Stomach (tissue), 19 donors: ENCODE measurements at places on chromosomes 4 and X. TPM values are rescaled to one million over a fixed set of nuclear protein-coding genes. Genes with fewer than 3 reads are reported as not detected.

Gene CDKL2
- 0.19 TPM for polyA plus RNA-seq

Gene SAGE1
- polyA plus RNA-seq, result not detected

Gene KIAA1210
- not detected for polyA plus RNA-seq

Gene TEX11
- 4.6 TPM for polyA plus RNA-seq

Gene STPG2
- 0.05 TPM for polyA plus RNA-seq

Gene EIF1AX
- 55.0 TPM for polyA plus RNA-seq

Gene GLRB
- polyA plus RNA-seq, result 2.5 TPM

Gene NAP1L5
- polyA plus RNA-seq, result 4.7 TPM

Gene TMEM271
- polyA plus RNA-seq, result not detected

Gene TREX2
- not detected for polyA plus RNA-seq

Gene UGT2B11
- polyA plus RNA-seq, result not detected

Gene MAGEB17
- 0.08 TPM for polyA plus RNA-seq

Gene CXCL8
- 6.9 TPM for polyA plus RNA-seq

Gene NSD2
- 9.4 TPM for polyA plus RNA-seq

Gene CDX4
- polyA plus RNA-seq, result not detected

Gene PCDH11X
- polyA plus RNA-seq, result not detected

Gene RAB33A
- 1.1 TPM for polyA plus RNA-seq

Gene GAGE1
- polyA plus RNA-seq, result not detected

Gene PPEF2
- not detected for polyA plus RNA-seq

Gene TASL
- polyA plus RNA-seq, result 0.10 TPM

Gene SPINK2
- 0.70 TPM for polyA plus RNA-seq

Gene ART3
- not detected for polyA plus RNA-seq

Gene PRR32
- polyA plus RNA-seq, result not detected

Gene ELF4
- 3.9 TPM for polyA plus RNA-seq

Gene F9
- not detected for polyA plus RNA-seq

Gene HSFX3
- polyA plus RNA-seq, result not detected

Gene CACNA1F
- 0.18 TPM for polyA plus RNA-seq

Gene SOWAHB
- 0.73 TPM for polyA plus RNA-seq

Gene ENOPH1
- 33.2 TPM for polyA plus RNA-seq

Gene ARAP2
- polyA plus RNA-seq, result 4.6 TPM

Gene TNIP3
- 0.40 TPM for polyA plus RNA-seq

Gene MAGEB10
- polyA plus RNA-seq, result not detected

Gene TGIF2LX
- not detected for polyA plus RNA-seq

Gene UGT2B10
- not detected for polyA plus RNA-seq

Gene CLGN
- not detected for polyA plus RNA-seq

Gene LNX1
- 5.4 TPM for polyA plus RNA-seq

Gene PCDH10
- not detected for polyA plus RNA-seq

Gene GPR173
- polyA plus RNA-seq, result 0.44 TPM

Gene GLOD5
- 1.7 TPM for polyA plus RNA-seq

Gene SPANXB1
- polyA plus RNA-seq, result not detected

Gene SPP1
- 2.3 TPM for polyA plus RNA-seq

Gene STAP1
- polyA plus RNA-seq, result 1.2 TPM

Gene RADX
- 2.7 TPM for polyA plus RNA-seq

Gene VAMP7
- 28.3 TPM for polyA plus RNA-seq

Gene SPANXA1
- not detected for polyA plus RNA-seq

Gene GAGE12J
- not detected for polyA plus RNA-seq

Gene HMGN5
- 21.0 TPM for polyA plus RNA-seq

Gene L1CAM
- 0.76 TPM for polyA plus RNA-seq

Gene SLC7A11
- polyA plus RNA-seq, result 0.50 TPM

Gene RPA4
- not detected for polyA plus RNA-seq

Gene GPC3
- 2.5 TPM for polyA plus RNA-seq

Gene FAM200B
- 55.5 TPM for polyA plus RNA-seq

Gene VEGFC
- polyA plus RNA-seq, result 0.56 TPM

Gene CDKL5
- 0.61 TPM for polyA plus RNA-seq

Gene NFXL1
- 4.1 TPM for polyA plus RNA-seq

Gene JAKMIP1
- 0.40 TPM for polyA plus RNA-seq

Gene PPP4R3C
- polyA plus RNA-seq, result not detected
